Lung microvascular endothelial cell (primary cell): ENCODE measurements at places on chromosomes 6 and 20. TPM values are rescaled to one million over a fixed set of nuclear protein-coding genes. Genes with fewer than 3 reads are reported as not detected.

The FAM120B gene
- total RNA-seq, result 9.4 and 10.9 TPM in 2 replicates

The SEL1L2 gene
- total RNA-seq, result not detected in 2 replicates

The TP53INP2 gene
- total RNA-seq, result 3.5 and 3.6 TPM in 2 replicates

DNA sequence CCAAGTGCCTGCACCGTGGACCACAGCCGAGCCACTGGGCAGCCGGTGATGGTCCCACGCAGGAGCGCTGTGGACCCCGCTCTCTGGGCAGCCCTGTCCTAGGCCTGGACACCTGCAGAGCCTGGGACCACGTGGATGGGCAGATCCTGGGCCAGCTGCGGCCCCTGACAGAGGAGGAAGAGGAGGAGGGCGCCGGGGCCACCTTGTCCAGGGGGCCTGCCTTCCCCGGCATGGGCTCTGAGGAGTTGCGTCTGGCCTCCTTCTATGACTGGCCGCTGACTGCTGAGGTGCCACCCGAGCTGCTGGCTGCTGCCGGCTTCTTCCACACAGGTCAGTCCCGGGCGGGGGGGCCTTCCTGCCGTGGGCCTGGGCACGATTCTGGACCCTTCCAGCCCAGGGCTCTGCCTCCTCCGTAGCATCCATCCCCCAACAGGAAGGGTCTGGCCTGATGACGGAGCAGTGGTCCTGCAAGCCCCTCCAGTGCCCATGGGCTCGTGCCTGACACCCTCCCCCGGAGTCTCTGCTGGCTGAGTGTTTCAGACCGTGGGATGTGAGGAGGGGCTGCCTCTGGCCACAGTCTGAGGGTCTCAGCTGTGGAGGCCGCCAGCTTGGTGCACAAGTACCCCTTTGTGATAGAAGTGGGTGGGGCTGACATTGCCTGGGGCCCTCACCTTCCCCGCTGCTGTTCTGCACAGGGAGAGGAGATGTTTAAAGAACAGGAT lies 572 bp downstream of the BIRC7 start:
- no peak for DNase-seq

DNA sequence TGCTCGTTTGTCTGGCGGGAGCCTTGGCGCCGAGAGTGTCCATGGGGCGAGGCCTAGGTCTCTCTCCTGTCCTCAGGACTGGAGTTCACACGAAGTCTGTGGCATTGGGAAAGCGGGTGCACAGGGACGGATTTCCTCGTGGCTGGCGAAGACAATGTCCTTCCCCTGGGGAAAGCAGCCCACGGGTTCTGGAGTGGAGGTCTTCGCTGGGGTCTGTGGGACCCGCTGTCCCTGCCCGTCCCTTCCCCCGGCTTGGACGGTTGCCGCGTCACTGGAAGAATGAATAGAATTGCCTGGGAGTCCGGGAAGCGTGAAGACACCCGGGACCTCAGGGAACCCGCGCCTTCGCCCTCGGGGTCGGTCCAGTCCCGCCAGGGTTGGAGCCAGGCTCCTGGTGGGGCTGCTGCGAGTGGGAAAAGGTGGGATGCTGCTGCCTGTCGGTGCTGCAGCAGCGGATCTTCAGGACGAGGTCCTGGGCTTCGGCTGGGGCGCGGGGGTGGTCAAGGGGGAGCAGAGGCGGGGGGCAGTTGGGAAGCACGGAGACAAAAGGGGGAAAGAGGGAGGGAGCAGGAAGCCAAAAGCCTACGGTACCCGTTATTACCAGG lies 441.8 kb upstream of the DEFB115 start:
- no peak for DNase-seq

DNA sequence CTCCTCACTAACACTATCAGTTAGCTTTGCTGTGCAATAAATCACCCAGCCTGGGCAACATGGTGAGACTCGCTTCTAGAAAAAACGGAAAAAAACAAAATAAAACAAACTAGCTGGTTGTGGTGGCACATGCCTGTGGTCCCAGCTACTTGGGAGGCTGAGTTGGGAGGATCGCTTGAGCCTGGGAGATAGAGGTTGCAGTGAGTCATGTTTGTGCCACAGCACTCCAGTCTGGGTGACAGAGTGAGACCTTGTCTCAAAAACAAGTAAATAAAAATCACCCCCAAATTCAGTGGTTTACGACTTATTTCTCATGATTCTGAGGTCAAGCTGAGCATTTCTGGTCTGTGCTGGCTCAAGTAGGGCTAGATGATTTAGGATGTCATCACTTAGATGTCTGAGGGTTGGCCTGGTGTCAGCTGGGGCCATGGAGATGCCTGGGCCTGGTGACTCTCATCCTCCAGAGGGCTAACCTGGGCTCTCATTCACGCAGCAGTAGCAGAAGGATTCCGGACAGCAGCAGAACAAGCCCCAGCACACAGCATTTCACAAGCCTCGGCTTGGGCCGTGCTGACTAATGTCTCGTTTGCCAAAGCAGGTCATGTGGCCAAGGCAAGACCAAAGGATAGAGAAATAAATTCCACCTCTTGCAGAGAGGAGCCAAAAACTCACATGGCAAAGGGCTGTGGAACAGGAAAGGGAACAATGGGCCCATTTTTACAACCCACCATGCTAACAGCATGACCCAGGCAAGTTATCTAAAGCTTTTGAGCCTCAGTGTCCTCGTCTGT lies 32.5 kb downstream of the MGME1 start:
- DNase-seq, result peak; percentile 51
